ENCODE measurements at places on chromosomes 16 and 17.

- no peak for DNase-seq
These were observed 10.9 kb upstream of the ITGA2B start for GRCh38 chr17:44400226-44400847.

DNA sequence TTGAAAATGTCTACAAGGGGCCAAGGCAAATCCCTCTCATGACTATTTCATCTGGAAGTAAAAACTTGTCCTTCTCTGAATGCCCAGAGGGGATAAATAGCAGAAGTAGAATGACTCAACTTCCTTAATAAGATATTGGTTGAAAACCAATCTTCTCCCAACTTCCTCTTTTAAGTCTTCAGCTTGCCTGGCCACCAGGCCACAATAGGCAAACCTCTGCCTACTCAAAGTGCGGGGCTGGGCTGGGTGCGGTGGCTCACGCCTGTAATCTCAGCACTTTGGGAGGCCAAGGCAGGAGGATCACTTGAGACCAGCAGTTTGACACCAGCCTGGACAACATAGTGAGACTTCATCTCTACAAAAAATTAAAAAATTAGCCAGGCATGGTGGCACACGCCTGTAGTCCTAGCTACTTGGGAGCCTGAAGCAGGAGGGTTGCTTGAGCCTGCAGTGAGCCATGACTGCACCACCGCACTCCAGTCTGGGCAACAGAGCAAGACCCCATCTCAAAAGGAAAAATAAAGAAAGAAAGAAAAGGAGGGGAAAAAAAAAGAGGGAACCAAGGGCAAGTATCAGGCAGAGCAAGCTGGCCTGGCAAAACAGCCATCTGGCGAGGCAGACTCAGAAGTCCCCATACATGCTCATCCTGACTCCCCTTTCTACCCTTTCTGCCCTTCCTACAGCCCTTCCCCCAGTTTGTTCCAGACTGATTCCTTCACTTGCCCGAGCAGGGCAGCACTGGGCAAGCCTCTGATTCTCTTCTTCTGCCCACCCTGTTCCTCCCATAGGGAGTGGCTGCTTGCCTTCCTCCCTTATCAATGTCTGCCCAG, 20.6 kb downstream of the MAP3K14 start:
- DNase-seq, result no peak

- no peak for DNase-seq
These were observed 83.7 kb upstream of the SDK2 start for GRCh38 chr17:73727941-73728340.

DNA sequence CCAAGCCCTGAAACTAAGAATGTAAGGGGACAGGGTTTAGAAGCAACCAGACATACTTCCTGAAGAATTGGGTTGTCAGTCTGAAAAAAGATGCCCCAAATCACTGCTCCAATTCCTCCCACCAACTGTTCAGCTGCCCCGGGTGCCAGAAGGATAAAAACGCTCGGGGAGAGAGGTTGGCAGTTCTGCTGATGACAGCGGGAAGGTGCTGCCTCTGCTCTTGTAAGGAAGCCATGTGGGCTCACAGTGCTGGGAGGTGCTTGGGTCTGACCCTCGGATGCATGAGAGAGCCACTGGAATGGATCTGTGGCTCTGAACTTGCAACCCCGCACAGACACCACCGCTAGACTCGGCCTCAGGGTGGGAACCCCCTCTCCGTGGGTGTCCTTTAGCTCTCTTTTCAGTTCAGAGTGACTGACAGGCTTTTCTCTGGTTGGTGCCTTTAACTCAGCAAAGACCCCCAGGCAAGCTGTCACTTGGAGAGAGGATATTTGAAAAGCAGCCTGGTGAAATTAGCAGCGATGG, 364.8 kb upstream of the RBFOX1 start:
- no peak for DNase-seq

DNA sequence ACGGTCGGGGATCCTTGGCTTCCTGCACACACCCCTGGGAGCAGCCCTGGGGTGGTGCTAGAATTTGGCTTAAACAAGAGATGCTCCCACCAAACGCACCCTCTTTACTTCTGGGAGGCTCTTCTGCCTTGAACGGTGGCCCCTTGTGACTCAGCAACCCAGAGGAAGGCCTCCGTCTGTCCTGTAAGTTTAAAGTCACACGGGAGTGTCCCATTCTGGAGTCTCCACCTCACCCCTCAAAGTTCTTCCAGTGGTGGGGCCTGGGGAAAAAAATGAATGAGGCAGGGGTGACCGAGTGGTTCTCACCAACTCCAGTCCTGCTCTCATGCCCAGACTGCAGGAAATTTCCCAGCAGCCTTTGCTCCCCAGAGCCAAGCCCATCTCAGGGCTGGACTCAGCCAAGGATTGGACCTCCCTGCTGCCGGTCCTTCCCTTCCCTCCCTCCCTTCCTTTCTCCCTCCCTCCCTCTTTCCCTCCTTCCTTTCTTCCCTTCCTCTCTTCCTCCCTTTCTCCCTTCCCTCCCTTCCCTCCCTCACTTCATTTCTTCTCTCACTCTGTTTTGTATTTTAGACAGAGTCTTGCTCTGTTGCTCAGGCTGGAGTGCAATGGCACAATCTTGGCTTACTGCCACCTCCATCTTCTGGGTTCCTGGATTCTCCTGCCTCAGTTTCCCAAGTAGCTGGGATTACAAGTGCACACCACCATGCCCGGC, 11.4 kb downstream of the ITGAD start:
- DNase-seq, result no peak

DNA sequence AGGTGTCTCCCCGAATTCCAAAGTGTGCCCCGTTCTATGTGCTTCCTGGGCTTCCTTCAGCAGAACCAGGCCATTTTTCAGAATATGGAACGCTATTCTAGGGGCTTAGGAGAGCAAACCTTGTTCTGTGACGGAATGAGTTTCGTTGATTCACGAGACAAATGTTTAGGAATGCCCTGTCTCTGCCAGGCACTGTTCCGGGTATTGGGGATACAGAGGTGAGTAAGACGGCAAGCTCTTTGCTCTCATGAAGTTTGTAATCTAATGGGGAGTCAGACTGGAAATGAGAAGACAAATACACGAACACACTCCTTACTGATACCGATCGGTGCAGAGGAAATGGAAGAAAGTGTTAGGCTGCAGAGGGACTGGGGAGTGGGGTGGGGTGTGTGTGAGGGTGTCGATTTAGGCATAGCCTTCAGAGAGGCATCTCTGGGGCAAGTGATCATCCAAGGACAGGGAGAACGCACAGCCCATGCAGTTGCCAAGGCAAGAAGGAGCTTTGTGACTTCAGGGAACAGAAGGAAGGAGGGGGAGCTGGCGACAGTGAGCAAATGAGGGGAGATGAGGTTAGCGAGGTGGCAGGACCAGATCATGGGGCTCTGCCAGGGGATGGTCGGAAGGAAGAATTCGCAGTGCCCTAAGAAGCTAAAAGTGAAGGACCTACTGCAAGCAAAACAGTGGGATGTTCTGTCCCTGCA, 189.6 kb downstream of the MSI2 start:
- DNase-seq, result no peak

- peak; percentile 83 for DNase-seq
These were observed 7.0 kb downstream of the NOS2 start for GRCh38 chr17:27793168-27793905.

DNA sequence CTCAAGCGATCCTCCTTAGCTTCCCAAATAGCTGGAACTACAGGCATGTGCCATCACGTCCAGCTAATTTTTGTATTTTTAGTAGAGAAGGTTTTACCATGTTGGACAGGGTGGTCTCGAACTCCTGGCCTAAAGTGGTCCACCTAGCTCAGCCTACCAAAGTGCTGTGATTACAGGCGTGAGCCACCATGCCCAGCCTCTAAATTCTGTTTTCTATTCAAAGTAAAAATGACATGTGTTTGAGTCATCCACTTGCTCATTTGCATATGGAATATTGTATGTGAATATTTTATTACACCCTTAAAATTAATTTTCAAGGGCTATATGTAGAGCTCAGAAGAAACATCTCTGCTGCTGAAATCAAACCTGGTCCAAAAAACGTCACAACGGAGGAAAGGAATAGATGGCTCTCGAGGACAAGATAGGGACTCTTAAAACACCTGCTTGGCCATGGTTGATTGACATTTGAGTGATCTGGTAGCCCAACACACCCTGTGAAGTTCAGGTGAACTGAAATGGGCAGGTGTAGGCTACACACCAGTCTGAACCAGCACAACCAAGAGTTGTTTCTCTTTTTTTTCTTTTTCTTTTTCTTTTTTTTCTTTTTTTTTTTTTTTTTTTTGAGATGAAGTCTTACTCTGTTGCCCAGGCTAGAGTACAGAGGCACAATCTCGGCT, 51.1 kb downstream of the SF3B3 start:
- DNase-seq, result no peak

GRCh38 chr17:65627891-65628643, 66.6 kb upstream of the AXIN2 start:
- DNase-seq, result no peak

DNA sequence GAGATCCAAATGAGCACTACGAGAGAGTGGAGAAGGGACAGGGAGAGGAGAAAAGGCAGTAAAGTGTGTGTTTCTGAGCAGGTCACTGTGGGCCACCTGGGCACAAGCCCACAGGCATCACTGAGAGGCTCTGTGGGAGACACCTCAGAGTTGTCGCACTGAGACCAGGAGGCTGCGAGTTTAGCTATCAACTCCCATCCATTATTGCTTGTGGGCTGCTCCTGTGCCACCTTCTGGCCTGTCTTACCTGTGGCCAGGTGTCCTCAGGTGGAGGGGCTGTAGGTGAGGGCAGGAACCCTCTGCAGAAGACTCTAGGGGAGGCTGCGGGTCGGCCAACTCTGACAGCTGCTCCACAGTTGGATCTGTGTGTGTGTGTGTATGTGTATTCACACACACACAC, 2.5 kb upstream of the PRR29 start:
- peak; percentile 48 for DNase-seq
